ENCODE measurements at places on chromosomes 6 and 20. TPM values are rescaled to one million over a fixed set of nuclear protein-coding genes. Genes with fewer than 3 reads are reported as not detected.

DNA sequence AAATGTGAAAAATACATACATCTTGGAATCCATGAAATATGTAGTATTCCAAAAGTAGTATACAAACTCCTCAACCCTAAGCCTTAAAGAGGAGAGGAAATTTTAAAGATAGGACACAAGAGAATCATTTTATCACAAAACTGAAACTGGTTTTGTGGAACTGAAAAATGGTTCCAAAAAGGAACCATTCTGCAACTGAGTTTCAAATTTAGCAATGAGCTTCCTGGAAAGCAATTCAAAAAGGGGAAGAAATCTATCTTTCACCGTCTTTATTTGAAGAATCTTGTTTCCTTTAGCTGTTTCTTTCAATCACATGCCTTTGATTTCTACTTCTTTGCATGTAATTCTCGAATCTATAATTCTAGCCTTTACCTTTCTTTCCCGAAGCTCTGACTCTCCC lies 32.2 kb upstream of the LAMP5 start:
- H3K4me1 ChIP-seq, result no peaks in the 10 kb centered on the region
- no peaks in the 10 kb centered on the region for H3K27me3 ChIP-seq
- no peaks in the 10 kb centered on the region for H3K36me3 ChIP-seq
- DNase-seq, result no peak
- no peak overlapping the region for H3K27ac ChIP-seq

The RIPOR3 gene
- 14.6 TPM for total RNA-seq

- H3K27ac ChIP-seq, result no peak overlapping the region
- H3K27me3 ChIP-seq, result no peaks in the 10 kb centered on the region
- peak; percentile 54 for DNase-seq
- H3K4me1 ChIP-seq, result no peaks in the 10 kb centered on the region
- no peaks in the 10 kb centered on the region for H3K36me3 ChIP-seq
These were observed 99.4 kb upstream of the VGLL2 start for GRCh38 chr6:117165911-117166499.

The DEFB124 gene
- 2.5 TPM for total RNA-seq

The SMLR1 gene
- 0.16 TPM for total RNA-seq

The WFDC5 gene
- 1.0 TPM for total RNA-seq

- H3K4me1 ChIP-seq, result peaks cover 10% of the 10 kb centered on the region
- H3K27me3 ChIP-seq, result no peaks in the 10 kb centered on the region
These were observed 60.2 kb downstream of the UBE2V1 start for GRCh38 chr20:50052550-50053361.

DNA sequence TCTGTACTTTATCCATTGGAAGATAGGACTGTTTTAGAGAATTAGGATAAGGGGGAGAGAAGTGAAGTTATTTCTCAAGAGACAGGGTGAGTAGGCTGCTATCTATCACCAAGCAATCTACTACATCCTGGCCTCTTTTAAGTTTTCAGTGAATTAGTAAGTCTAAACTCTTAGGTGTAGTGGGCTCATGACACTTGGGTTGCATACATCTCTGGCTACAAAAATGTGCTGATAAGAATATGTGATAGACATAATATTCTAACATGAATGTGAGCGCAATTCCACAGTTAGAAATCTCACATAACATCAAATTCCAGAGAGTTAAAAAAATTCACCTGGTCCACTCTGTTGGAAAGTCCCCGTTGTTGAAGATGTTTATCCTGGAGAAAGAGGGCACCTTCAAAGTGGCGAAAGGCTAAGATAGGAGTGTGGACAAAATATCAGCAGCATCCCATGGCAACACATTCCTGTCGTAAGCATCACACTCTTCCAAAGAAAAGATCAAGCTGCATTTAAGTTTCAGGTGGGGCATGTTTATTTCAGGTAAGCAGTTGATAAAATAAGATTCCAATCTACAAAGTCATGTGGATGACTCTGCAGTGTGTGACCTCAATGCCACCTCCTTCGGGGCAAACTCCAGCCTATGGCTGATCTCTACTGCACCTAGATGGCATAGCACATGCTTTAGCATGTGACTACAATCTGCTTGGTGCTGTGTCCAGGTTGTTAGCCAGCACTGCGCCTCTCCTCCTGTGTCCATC lies 111.7 kb upstream of the NEDD9 start:
- H3K4me1 ChIP-seq, result peaks cover 7% of the 10 kb centered on the region
- H3K4me3 ChIP-seq, result no peak overlapping the region

DNA sequence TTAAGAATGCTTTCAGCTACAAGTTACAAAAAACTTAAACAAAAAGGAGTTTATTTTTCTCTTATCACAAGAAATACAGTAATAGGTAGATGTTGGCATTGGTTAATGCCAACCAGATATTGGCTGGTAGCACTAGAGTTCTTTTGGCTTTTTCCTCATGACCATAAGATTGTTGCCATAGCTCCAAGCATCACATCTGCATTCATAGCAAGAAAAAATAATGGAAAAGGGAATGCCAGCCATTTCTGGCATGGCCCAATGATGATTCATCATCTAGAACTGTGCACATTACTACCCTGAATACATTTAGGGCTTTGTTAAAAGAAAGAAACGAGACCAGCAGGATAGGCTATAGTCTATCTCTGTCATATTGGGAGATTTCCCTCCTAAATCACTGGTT lies 20.8 kb upstream of the SIRT5 start:
- no peak overlapping the region for H3K27ac ChIP-seq
- H3K36me3 ChIP-seq, result no peaks in the 10 kb centered on the region
- DNase-seq, result no peak
- no peak overlapping the region for H3K4me3 ChIP-seq

The PPP1R3G gene
- total RNA-seq, result 1.9 TPM

Data from kidney (tissue), 22 donors.